ENCODE measurements at places on chromosomes 16 and 17. TPM values are rescaled to one million over a fixed set of nuclear protein-coding genes. Genes with fewer than 3 reads are reported as not detected.
A peak's percentile ranks its signal among the peaks of the same experiment; 100 is the strongest.

DNA sequence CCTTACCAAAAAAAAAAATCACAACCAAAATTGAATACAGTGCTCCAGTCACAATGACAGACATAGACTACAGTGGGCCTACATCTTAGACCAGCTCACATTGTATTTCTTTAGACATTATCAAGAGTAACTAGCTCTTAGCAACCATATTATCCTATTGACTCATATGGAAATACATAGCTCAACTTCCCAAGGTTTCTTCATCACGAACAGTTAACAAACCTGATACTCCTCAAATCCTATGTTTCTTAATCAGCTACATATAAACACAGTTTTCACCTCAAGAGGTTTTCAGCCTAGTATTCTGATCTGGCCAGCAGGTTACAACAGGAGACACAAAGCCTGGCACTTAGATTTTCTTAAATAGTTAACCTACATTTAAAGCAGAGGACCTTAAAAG is 29.7 kb downstream of the CMC2 start:
- no peak for DNase-seq
- peaks cover 40% of the 10 kb centered on the region for H3K36me3 ChIP-seq
- H3K27ac ChIP-seq: no peak overlapping the region
- H3K27me3 ChIP-seq: no peaks in the 10 kb centered on the region
- no peak overlapping the region for H3K4me3 ChIP-seq

- H3K4me3 ChIP-seq: no peak overlapping the region
- no peaks in the 10 kb centered on the region for H3K4me1 ChIP-seq
- H3K27ac ChIP-seq: no peak overlapping the region
Observed at GRCh38 chr16:58582971-58583765, 46.5 kb downstream of the CNOT1 start.

CBLN1 gene
- not detected for total RNA-seq

CSH2 gene
- not detected for total RNA-seq

FBXW10 gene
- not detected for total RNA-seq

DNA sequence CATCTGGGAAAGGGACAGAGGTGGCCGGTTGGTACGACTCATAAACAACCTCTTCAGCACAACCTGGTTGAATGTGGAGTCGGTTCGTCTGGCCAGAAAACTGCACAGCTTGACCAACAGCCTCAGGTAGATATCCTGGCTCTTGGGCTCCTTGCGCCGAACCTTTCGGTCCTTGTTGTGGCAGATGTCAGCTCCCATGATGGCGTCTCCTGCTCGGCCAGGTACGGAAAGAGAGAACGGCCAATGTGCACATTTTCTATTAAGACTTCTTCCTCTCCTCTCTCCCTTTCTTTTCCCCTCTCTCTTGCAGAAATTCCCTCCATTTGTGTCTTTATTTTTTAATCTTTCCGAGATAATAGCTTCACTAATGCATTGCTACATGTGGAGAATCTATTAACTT is 41.8 kb upstream of the CNTNAP4 start:
- no peak overlapping the region for H3K4me3 ChIP-seq
- no peak for DNase-seq
- H3K36me3 ChIP-seq: no peaks in the 10 kb centered on the region
- no peak overlapping the region for H3K27ac ChIP-seq

CBX8 gene
- 5.3 TPM for total RNA-seq

GRCh38 chr17:75996665-75997590 is 3.7 kb upstream of the CDK3 start:
- no peaks in the 10 kb centered on the region for H3K27me3 ChIP-seq
- peaks cover 13% of the 10 kb centered on the region for H3K4me1 ChIP-seq
- no peak overlapping the region for H3K4me3 ChIP-seq
- H3K27ac ChIP-seq: peak overlapping the region; percentile 32

SSTR5 gene
- not detected for total RNA-seq

CNGB1 gene
- total RNA-seq: not detected

DNA sequence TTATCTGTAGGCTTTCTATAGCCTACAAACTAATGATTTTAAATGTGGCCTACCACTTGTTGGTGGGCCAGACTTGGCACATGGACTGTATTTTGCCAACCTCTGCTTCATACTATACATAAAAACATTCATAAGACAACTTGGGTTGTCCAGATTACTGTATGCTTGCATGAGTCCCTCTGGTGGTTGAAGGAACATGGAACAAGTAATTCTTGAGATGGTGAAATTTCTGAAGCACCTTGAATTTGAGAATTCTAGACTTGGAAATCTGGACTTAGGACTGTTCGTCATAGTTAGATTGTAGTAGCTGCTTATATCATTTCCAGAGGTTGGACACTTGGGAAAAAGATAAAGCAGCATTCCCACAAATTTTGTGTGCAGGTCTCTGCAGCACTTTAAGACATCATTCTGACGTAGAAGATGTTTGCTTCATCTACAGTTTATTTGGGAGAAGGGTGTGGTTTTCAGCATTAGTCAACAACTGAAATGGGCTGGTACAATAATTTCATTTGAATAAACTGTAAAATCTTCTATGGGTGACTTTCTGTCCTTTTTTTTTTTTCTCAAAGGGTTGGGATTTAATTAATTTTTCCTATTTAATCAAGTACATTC is 31.2 kb downstream of the NFATC3 start:
- no peaks in the 10 kb centered on the region for H3K36me3 ChIP-seq
- H3K4me3 ChIP-seq: no peak overlapping the region
- H3K27ac ChIP-seq: no peak overlapping the region
- H3K27me3 ChIP-seq: no peaks in the 10 kb centered on the region
- no peak for DNase-seq
- peaks cover 63% of the 10 kb centered on the region for H3K4me1 ChIP-seq

DNA sequence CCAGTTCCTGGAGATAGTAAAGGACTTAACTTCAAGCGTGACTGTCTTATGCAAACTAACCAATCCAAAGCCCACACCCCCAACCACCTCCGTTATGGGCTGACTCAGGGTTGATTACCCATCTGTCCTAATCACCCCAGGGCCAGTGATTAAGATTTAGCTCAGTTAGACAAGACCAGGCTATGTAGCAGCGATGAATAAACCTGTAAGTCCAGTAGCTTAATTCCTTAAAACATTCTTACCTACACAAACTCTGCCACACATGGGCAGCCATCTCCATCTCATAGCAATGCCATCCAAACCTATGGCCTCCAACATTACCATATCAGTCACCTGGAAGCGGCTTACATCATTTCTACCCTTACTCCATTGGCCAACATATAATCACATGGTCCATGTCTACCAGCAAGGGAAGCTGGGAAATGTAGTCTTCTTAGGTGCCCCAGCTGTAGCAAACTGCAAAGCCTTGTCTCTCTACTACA is 266.7 kb downstream of the SHISA9 start:
- H3K27me3 ChIP-seq: no peaks in the 10 kb centered on the region
- no peaks in the 10 kb centered on the region for H3K36me3 ChIP-seq
- no peak overlapping the region for H3K27ac ChIP-seq
- H3K4me3 ChIP-seq: no peak overlapping the region
- no peak for DNase-seq

SPIRE2 gene
- 1.1 TPM for total RNA-seq

DNA sequence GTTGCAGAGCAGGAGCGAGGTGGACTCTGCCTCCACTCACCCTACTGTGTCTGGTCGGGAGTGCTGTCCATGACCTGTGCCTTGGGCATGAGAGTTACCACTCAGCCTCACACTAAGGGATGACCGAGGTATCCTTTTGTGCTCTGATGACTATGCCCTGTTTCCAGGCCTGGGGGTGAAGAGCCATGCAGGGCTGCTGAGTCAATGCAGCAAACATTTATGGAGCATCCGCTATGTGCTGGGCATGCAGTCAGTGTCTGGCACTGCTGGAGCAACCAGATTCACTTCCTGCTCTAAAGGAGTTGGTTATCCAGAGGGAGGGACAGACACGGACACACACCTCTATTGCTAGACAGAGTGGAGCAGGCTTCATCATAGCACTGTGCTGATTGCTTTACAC is 7.6 kb upstream of the HNF1B start:
- H3K36me3 ChIP-seq: no peaks in the 10 kb centered on the region
- H3K4me3 ChIP-seq: no peak overlapping the region
- H3K4me1 ChIP-seq: no peaks in the 10 kb centered on the region
- no peaks in the 10 kb centered on the region for H3K27me3 ChIP-seq
- H3K27ac ChIP-seq: no peak overlapping the region

DNA sequence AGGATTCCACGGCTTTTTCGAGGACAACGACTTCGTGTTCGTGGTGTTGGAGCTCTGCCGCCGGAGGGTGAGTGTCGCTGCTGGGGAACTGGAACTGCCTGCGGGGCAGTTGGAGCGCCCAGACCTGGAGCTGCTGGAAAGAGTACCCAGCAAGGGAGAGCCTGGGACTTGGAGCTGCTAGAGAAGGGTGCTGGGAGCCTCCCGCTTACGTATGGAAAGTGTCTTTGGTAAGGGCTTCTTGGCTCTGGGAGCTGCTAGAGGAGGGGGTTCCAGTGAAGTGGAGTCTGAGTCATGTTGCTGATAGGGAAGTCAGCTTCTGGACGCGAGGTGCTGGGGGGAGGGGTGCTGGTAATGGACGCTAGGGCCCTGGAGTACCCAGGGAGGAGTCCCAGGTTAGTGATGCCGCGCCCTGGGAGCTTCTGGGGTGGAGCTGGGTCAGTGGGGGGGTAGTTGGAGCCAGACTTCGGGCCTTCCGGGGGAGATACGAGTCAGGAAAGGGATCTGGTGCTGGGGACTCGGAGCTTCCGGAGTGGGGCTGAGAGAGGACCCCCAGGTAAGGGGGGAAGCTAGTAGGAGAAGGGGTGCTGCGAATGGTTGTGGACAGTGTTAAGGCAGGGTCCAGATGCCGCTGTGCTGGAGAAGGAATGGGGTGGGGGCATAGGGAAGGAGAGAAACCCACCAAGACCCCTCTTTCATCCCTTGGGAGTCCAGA is 741 bp downstream of the PLK1 start:
- H3K4me3 ChIP-seq: peak overlapping the region; percentile 68
- H3K27me3 ChIP-seq: no peaks in the 10 kb centered on the region
- no peak for DNase-seq
- peaks cover 12% of the 10 kb centered on the region for H3K36me3 ChIP-seq
- H3K27ac ChIP-seq: no peak overlapping the region

DNA sequence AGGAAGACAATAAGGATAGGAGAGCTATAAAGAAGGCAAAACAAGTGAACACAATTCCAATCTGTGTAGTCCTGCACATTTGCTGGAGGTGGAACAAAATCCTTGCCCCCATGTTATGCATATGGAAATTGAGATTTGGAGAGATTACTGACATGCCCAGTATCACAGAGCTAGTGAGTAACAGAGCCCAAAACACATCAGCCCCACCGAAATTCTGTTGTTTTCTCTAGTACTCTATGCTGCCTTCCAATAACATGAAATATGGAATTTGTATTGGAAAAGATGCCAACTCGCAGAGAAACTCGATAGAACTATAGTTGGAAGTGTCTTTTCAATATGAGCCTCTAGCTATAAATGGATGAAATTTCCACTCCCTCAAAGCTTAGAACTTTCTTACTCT is 456.6 kb downstream of the CDH13 start:
- no peaks in the 10 kb centered on the region for H3K4me1 ChIP-seq
- DNase-seq: no peak
- no peaks in the 10 kb centered on the region for H3K27me3 ChIP-seq

TBC1D28 gene
- total RNA-seq: not detected

SLC16A13 gene
- total RNA-seq: 2.3 TPM

GRCh38 chr17:1865252-1866037 is 35.6 kb downstream of the RPA1 start:
- no peaks in the 10 kb centered on the region for H3K27me3 ChIP-seq
- no peak overlapping the region for H3K4me3 ChIP-seq
- DNase-seq: peak; percentile 65
- no peak overlapping the region for H3K27ac ChIP-seq
- peaks cover 15% of the 10 kb centered on the region for H3K4me1 ChIP-seq
- H3K36me3 ChIP-seq: peaks cover 8% of the 10 kb centered on the region

- DNase-seq: no peak
- no peak overlapping the region for H3K27ac ChIP-seq
- peaks cover 2% of the 10 kb centered on the region for H3K27me3 ChIP-seq
- no peaks in the 10 kb centered on the region for H3K36me3 ChIP-seq
- H3K4me1 ChIP-seq: no peaks in the 10 kb centered on the region
Observed at GRCh38 chr17:1958134-1958881, 66.8 kb downstream of the RTN4RL1 start.

GRCh38 chr17:70834039-70834438 is 664.7 kb downstream of the KCNJ2 start:
- no peaks in the 10 kb centered on the region for H3K27me3 ChIP-seq
- no peak overlapping the region for H3K4me3 ChIP-seq
- H3K36me3 ChIP-seq: no peaks in the 10 kb centered on the region
- no peak for DNase-seq
- no peak overlapping the region for H3K27ac ChIP-seq

DNA sequence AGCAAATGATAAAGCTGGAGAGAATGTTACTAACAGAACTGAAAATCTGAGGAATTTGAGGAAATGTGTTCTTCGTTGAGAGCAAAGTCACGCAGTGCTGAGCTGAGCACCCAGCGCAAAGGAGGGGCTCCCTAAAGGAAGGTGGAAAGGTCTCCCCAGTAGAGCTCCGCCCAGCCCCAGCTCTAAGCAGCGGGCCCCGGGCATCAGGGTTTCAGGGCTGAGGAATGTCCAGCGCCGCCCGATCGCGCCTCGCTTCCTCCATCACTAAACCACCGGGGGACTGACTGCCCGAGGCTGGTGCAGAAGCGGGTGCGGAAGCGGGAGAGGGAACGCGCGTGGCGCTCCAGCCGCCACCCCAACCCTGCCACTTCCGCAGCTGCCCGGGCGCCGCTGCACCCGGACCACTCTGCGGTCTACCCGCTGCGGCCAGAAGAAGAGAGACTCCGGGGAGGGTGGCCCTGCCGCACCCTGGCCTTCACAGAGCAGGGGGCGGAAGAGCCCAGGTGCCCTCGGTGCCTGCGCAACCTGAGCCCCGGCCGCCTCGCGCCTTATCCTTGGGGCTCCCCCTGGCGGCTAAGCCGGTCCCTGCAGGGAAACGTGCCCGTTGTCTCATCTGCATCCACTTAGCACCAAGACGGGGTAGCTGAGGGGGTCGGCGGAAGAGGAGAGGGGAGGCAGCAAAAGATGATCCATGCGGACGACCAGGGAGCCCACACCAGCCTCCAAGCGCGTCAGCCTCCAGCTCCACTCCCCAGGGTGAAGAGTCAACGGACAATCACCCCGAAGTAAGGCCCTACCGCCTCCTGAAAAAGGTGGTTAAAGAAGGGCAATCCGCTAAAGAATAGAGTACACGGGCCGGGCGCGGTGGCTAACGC is 12.4 kb upstream of the GUCY2D start:
- H3K4me3 ChIP-seq: peak overlapping the region; percentile 55
- DNase-seq: peak; percentile 98
- H3K4me1 ChIP-seq: peaks cover 18% of the 10 kb centered on the region

GSG1L gene
- total RNA-seq: not detected

All from CD4-positive, alpha-beta T cell (primary cell).